ENCODE measurements at places on chromosomes 5 and 9.

DNA sequence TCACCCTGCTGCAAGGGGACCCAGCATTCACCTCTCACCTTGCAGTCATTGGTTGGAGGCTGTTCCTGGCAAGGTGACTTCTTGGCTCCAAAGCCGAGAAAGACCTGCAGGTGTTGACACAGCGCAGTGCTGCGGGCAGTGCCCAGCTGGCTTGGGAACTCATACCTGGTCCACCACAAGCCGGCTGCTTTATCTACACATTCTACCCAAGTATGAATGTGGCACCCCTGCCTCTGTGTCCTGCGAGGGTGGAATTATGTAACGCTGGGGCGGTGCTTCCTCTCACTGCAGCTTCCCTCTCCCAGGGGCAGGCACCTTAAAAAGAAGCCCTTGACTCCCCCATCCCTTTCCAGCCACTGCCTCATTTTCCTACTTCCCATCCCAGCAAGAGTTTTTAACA, 2.5 kb upstream of the ZMYND19 start:
- H3K4me1 ChIP-seq = peaks cover 26% of the 10 kb centered on the region
- H3K36me3 ChIP-seq = peaks cover 5% of the 10 kb centered on the region
- no peaks in the 10 kb centered on the region for H3K27me3 ChIP-seq

- H3K27ac ChIP-seq = no peak overlapping the region
- no peaks in the 10 kb centered on the region for H3K36me3 ChIP-seq
- H3K27me3 ChIP-seq = no peaks in the 10 kb centered on the region
- DNase-seq = no peak
- H3K4me3 ChIP-seq = no peak overlapping the region
These were observed 205.2 kb upstream of the ADCY2 start for GRCh38 chr5:7190712-7191250.

DNA sequence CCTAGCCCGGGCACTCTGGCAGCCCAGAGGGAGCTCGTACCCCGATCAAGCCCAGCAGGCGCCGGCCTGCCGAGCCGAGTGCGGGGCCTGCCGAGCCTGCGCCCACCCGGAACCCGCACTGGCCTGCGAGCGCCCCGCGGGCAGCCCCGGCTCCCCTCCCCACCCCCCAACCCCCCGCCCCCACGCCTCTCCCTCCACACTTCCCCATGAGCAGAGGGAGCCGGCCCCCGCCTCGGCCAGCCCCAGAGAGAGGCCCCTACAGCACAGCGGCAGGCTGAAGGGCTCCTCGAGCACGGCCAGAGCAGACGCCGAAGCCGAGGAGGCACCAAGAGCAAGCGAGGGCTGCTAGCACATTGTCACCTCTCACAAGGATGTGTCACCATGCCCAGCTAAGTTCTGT, 36.2 kb upstream of the CCDC180 start:
- no peak for DNase-seq
- no peaks in the 10 kb centered on the region for H3K36me3 ChIP-seq
- no peaks in the 10 kb centered on the region for H3K4me1 ChIP-seq

DNA sequence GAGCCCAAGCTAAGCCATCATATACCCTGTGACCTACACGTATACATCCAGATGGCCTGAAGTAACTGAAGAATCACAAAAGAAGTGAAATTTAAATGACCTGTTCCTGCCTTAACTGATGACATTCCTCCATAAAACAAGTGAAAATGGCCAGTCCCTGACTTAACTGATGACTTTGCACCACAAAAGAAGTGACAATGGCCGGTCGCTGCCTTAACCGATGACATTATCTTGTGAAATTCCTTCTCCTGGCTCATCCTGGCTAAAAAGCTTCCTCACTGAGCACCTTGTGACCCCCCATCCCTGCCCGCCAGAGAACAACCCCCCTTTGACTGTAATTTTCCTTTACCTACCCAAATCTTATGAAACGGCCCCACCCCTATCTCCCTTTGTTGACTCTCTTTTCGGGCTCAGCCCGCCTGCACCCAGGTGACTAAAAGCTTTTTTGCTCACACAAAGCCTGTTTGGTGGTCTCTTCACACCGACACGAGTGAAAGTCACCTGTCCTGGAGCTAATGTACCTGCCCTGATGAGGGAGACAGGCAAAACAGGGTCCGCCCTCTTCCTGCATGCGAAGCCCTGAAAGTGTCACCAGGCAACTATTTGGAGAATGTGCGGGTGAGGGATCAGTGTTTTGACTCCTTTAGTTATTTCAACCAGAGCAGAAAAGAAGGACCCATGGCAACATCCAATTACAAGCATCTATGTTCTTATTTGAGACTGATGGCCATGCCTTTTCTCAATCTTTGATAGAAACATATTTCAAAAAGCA, 266.1 kb downstream of the SMARCA2 start:
- no peak overlapping the region for H3K4me3 ChIP-seq
- no peaks in the 10 kb centered on the region for H3K4me1 ChIP-seq
- H3K27me3 ChIP-seq = no peaks in the 10 kb centered on the region

DNA sequence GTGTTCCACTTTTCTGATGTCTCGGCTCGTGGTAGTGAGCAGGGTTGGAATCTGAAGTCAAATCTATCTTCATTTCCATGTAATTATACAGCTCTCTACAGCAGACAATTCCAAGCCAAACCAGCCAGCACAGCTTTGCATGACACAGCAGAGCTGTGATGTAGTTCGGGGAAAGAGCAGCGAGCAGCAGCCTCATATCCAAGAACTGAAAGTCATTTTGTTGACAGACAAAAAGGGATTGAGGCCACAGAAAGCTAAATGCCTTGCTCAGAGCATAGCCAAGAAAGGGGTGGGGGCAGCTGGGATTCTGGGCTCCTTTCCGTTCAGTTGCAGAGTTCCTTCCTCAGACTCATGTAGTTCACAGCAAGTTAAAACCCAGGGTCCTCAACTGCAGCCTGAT, 32.1 kb downstream of the LCP2 start:
- H3K27ac ChIP-seq = peak overlapping the region; percentile 54
- peaks cover 86% of the 10 kb centered on the region for H3K4me1 ChIP-seq
- no peak overlapping the region for H3K4me3 ChIP-seq
- H3K27me3 ChIP-seq = no peaks in the 10 kb centered on the region
- DNase-seq = no peak
- peaks cover 8% of the 10 kb centered on the region for H3K36me3 ChIP-seq

DNA sequence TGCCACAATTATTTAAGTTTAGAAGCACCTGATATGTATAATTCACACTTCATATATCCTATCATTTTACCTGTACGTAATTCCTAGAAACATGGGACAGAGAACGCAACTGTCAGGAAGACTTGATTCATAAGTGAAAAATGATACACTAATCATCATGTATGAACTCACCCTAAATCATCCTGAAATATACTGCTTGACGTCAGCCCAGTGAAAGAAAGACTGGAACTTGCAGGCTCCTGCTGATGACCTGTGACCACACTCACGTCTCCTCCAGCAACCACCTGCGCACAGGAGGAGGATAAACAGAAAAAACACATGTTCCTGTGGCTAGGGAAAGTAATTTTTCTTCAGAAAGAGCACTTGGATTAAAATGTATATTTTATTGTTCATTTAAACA, 169.7 kb downstream of the MPDZ start:
- no peak for DNase-seq
- no peak overlapping the region for H3K4me3 ChIP-seq
- no peaks in the 10 kb centered on the region for H3K4me1 ChIP-seq
- H3K36me3 ChIP-seq = no peaks in the 10 kb centered on the region
